ENCODE measurements at places on chromosomes 13 and 19. TPM values are rescaled to one million over a fixed set of nuclear protein-coding genes. Genes with fewer than 3 reads are reported as not detected.

Gene PLIN5
- 0.28 TPM for total RNA-seq

Gene ZNF135
- not detected for total RNA-seq

Gene SIGLEC6
- not detected for total RNA-seq

Gene ZNF561
- total RNA-seq = 9.1 TPM

Gene C2CD4C
- 0.51 TPM for total RNA-seq

Gene MAST1
- 1.4 TPM for total RNA-seq
